Stimulated activated CD4-positive, alpha-beta T cell treated with anti-CD3 and anti-CD28 coated beads, TNF-alpha, amount 100 ng/mL, for 4 hours (primary cell): ENCODE measurements at places on chromosomes 1 and 21.

GRCh38 chr21:39384674-39385298, 35.9 kb upstream of the HMGN1 start:
- DNase-seq, result no peak

DNA sequence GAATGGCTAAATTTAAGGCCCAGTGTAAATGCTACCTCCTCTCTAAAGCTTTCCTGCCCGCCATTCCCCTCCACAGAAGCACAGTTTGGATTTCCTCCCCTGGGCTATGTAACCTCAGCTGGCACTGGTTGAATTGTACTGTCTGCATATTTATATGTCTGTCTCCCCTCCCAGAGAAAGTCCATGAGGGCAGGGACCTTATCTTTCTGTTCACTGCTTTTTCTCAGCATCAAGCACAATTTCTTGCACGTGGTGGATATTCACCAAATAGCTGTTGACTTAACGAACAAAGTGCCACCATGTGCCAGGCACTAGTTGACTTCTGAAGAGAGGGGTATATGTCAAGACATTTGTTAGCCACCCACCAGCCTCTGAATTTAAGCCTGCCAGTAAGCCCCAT, 9.5 kb upstream of the PDIK1L start:
- no peak for DNase-seq

DNA sequence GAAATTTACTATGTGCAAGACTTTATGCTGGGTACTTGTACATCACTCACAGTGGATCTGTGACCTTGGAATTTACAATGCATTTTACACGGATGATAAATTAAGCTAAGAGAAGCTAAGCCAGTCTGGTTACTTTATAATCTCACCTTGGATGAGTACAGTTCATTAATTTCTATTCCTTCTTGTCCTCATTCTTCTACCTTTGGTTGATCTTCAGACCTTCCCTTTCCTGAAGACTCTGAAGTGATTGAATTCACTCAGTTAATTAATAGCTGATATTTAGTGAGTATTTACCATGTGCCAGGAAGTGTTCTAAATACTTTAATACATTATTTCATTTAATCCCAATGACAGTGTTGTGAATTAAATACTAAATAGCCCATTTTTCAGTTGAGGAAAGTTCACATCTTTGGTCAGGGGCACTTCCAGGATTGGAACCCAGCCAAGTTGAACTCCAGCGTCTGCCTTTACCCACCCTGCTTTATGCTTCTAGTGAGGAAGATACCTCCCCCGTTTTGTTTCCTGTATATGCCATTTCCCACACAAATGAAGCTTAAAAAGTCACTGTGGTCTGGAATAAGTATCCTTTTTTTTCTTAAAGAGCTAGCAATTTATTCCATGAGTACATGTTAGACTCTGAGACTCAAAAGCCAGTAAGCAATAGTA, 146.6 kb downstream of the TLR5 start:
- no peak for DNase-seq

GRCh38 chr1:115067161-115067859, 22.0 kb downstream of the TSPAN2 start:
- no peak for DNase-seq

- DNase-seq, result no peak
These were observed 203.6 kb upstream of the CHODL start for GRCh38 chr21:18041012-18041411.

- no peak for DNase-seq
These were observed 283.5 kb upstream of the ADAMTS5 start for GRCh38 chr21:27250366-27250765.

DNA sequence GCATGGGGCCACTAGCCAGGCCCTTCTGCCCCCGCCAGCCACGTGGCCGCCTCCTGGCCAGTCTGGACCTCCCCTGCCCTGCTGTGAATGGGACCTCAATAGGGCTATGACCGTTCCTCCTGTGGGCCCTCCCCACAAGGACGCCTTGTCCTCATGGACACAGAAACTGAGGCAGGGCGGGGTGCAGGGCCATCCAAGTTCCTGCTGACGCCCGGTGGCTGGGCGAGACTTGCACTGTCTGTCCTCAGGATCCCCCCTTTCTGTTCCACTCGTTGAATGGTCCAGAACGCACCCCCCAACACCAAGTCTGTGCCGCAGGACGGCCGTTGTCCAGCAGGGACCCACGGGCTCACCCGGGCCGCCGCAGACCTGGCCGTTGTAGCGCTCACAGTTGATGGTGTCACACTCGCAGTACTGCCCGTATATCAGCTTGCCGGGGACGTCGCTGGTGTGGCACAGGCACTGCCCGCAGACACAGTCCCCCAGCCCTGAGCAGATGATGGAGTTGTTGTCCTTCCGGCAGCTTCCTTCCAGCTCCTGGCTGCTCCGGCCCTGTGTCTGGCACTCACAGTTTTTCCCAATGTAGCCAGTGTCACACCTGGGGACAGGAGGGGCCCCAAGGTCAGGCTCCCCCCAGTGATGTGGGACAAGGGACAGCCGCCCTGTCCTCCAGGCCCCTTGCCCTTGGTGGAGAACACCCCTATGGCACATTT, 16.3 kb upstream of the PTTG1IP start:
- no peak for DNase-seq

GRCh38 chr1:86914998-86915736, 732 bp downstream of the HS2ST1 start:
- DNase-seq, result peak; percentile 22

DNA sequence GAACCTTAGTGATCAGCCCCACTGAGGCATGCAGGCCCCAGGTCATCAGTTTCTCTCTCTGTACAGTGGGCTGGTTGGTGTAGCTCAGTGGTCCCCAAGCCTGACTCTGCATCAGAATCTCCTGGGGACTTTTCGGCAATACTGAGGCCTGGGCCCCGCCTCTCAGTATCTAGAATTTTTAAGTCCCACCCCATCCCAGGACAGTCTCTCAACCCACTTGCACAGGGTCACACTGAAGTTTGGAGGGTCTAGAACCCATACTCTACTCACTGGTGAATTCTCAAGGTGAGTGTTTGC, 216.4 kb downstream of the MATN1 start:
- DNase-seq, result no peak

- no peak for DNase-seq
These were observed 39.9 kb downstream of the SERBP1 start for GRCh38 chr1:67390041-67390887.

GRCh38 chr1:245501633-245502032, 346.8 kb downstream of the KIF26B start:
- no peak for DNase-seq

DNA sequence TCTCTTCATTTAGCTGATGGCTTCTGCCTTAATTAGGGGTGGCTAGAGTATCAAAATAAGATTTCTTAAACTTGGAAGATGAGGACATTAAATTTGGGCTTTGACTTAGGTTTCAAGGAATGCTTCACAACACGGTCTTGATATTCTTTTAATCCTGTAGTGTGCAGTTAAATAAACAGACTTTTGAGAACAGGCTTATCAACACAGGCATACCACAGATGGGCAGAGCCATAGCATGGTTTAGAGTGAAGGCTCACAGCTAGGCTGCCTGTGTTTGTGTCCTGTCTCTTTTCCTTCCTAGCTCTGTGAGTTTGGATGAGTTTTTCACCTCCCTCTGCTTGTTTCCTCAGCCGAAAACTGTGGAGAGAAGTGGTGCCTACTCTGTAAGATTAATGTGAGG, 102.3 kb upstream of the IPO9 start:
- no peak for DNase-seq

GRCh38 chr21:23690316-23690715, 1917.0 kb downstream of the MRPL39 start:
- no peak for DNase-seq

DNA sequence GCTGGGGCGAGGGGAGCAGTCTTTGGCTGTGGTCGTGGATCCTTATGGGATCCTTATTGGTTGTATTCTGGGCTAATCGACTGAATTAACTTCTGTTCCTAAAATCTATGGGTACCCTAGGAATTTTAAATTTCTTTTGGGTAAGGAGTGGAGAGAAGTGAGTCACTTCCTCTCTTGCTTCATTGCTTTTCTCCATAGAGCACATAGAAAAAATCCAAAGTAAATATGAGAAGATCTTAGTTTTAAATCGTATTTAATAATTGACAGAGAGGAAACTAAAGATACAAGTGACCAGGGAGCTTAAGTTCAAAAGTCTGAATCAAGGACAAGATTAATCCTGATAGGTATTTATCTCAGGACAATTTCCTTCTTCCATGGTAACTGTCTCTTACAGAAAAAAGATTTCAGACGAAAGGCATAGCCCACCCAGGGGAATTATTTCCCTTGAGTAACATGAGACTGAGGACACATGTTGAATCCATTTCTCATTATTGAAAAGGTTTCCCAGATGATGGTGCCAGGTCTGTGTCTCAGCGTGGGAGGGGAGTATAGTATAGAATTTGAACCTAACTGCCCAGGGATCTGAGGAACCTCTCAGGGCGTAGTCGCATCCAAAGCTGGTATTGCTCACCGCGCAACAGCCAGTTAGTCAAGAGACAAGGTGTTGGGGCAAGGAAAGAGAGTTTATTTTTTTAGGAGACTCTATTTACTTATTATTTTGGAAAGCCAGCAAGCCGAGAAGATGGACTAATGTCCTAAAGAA, 28.7 kb upstream of the FASLG start:
- no peak for DNase-seq

DNA sequence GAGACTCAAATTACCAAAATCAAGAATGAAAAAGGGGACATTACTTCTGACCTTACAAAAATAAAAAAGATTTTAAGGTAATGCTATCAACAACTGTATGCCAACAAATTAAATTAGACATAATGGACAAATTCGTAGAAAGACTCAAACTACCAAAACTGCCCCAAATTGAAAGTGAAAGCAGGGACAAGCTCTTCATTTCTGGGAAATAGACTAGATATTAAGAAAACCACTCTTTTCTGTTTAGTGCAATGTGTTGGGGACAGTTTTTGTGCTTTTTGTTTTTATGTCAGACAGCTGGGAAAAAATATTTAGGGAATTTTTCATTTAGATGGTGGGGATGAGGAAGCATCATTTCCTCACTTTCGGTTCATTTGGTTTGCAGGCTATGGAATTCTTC, 4.9 kb upstream of the GBP1 start:
- DNase-seq, result no peak

GRCh38 chr1:241918879-241919278, 38.7 kb upstream of the BECN2 start:
- no peak for DNase-seq

DNA sequence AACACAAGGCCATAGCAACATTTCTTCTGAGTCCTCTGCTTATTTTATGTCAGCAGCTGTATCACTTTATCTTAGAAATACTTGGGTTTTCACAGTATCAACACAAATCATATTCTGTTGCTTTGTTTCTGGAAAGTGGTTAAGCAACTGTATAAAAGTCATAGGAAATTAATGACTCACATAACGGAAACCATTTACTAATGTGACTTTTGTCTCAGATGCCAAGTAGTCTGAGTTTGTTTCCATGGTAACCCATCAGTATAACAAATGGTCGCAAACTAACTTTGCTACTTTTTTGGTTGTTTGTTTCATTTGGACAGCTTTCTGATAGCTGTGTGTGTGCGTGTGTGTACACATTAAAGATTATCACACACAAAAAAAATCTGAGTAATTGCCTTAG, 31.1 kb downstream of the EEIG2 start:
- DNase-seq, result no peak

- no peak for DNase-seq
These were observed 109.2 kb downstream of the CASZ1 start for GRCh38 chr1:10687251-10687651.

DNA sequence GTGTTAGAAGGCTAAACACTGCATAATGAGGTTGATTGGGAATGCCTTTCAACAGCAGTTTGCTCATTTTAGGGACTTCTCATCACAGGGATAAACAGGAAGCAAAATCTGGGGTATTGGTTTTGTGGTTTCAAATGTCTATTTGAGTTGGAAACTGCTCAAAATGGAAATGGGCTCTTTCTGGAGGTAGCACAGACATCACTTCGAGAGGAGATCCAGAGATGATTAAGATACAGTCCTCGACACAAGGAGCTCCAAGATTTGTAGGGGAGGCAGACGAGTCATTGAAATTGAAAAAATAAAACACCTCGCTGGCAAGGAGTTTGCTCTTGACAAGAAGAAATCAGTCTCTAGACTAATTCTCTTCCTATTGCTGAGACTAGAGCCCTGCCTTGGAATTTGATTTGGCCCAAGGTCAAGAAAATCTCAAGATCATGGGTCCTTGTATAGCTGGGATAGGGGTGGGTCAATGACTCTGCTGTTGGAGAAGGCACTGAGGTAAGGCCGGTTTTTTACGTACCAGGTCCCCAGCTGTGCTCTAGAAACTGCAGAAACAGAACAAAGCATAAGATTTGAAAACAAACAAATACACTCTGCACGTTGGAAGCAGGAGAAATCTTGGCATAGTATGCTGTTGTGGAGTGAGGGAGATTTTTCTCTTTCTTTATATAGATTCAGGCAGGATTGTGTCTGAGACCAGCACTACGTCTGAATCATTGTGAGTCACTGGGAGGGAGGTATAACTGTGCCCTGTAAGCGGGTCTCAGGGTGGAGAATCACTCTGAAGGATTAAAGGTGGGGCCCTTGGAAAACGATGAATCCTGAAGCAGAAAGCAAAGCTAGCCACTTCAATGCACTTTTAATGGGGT, 17.7 kb upstream of the KLHDC8A start:
- DNase-seq, result no peak

DNA sequence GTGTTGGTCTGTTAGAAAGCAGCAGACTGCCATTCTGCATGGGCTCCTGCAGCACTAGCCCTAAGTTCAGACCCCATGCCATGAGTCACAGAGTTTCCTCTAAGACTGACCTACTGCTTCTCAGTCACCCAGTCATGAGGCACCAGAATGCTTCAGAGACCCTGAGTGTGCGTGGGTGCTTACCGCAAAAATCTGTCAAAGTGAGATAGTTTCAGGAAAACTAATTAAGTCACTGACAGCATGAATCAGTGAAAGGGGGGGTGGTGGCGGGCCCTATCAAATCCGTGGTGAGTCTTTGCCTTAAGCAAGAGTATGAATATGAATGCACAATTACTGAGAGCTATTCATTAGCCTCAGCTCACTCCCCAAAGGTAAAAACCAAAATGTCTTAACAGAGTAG, 98.1 kb downstream of the KCTD3 start:
- no peak for DNase-seq
